ENCODE measurements at places on chromosomes 6 and 20. TPM values are rescaled to one million over a fixed set of nuclear protein-coding genes. Genes with fewer than 3 reads are reported as not detected.

DNA sequence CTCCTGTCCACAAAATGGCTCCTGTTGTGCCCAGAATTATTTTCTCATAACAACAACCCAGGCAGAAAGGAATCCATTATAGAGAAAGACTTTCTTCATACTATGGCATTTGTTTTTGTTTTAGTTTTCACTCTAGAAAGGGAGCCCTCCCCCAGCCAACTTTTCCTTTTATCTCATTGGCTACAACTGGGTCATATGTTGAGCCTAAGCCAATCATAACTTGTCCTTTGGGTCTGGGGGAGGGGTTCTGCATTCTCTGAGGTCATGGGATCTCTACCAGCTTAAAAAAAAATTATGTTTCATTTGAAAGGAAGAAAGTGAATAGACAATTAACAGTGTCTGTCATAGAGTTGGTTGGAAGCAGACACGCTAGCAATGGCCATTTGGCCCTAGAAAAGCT lies 177.6 kb downstream of the AIG1 start:
- no peaks in the 10 kb centered on the region for H3K36me3 ChIP-seq
- H3K27ac ChIP-seq = no peak overlapping the region
- no peak for DNase-seq
- no peak overlapping the region for H3K4me3 ChIP-seq
- H3K4me1 ChIP-seq = no peaks in the 10 kb centered on the region

DNA sequence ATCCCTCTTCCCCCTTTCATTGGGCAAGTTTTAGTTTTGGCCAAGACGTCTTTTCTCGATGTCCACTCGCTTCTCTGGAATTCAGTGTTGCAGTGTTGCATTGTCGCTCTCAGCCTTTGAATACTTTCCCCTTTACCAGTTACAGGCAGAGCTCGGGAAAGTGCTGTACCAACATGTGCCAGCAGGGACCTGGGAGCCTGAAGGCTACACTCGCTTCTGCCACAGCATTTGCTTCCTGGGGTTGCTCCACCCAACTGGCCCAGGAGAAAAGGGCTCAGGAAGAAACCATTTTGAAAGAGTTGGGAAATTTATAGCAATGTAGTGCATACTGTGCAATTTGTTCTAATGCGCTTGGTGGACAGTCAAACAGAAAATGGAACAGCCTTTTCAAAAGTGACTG lies 78.6 kb downstream of the LINC00237 start:
- peaks cover 58% of the 10 kb centered on the region for H3K4me1 ChIP-seq
- no peak overlapping the region for H3K27ac ChIP-seq
- no peak overlapping the region for H3K4me3 ChIP-seq
- no peaks in the 10 kb centered on the region for H3K36me3 ChIP-seq
- DNase-seq = peak; percentile 75
- no peaks in the 10 kb centered on the region for H3K27me3 ChIP-seq

- peaks cover 89% of the 10 kb centered on the region for H3K4me1 ChIP-seq
- peak; percentile 88 for DNase-seq
- H3K36me3 ChIP-seq = no peaks in the 10 kb centered on the region
- peak overlapping the region; percentile 14 for H3K27ac ChIP-seq
- H3K4me3 ChIP-seq = no peak overlapping the region
Measured at GRCh38 chr6:88972504-88973423, 9.3 kb upstream of the RNGTT start.

The POPDC3 gene
- total RNA-seq = 0.20 TPM

The CALHM4 gene
- not detected for total RNA-seq

- no peaks in the 10 kb centered on the region for H3K27me3 ChIP-seq
- H3K4me3 ChIP-seq = no peak overlapping the region
- H3K27ac ChIP-seq = no peak overlapping the region
- DNase-seq = no peak
- H3K36me3 ChIP-seq = no peaks in the 10 kb centered on the region
- H3K4me1 ChIP-seq = no peaks in the 10 kb centered on the region
Measured at GRCh38 chr6:145544514-145544913, 190.8 kb downstream of the EPM2A start.

DNA sequence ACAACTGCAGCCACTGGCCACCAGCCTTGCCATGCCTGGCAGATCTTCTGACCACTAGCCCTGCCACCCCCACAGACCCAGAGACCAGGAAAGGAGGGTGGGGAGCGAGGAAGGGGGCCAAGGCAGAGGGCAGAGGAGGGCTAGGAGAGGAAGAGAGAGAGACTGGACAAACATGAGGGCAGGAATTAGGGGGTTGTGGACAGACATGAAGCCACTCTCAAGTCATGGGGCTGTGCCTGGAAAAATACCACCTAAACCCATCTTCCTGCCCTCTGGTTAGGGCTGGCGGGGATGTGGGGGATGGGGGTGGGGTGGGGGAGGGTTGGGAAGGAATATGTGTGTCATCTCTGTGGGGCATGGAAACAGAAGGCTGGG lies 1.4 kb upstream of the SLC29A1 start:
- peaks cover 3% of the 10 kb centered on the region for H3K27me3 ChIP-seq
- no peak for DNase-seq
- H3K36me3 ChIP-seq = no peaks in the 10 kb centered on the region
- H3K4me3 ChIP-seq = no peak overlapping the region

The FAM120B gene
- 10.7 TPM for total RNA-seq

DNA sequence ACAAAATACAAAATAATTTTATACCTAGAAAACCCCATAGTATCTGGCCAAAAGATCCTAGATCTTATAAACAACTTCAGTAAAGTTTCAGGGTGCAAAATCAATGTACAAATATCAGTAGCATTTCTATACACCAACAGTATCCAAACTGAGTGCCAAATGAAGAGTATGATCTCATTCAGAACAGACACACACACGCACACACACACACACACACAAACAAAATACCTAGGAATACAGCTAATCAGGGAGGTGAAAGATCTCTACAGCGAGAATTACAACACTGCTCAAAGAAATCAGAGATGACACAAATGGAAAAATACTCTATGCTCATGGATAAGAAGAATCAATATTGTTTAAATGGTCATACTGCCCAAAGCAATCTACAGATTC lies 49.2 kb downstream of the TOMM6 start:
- H3K4me1 ChIP-seq = no peaks in the 10 kb centered on the region
- no peaks in the 10 kb centered on the region for H3K27me3 ChIP-seq
- H3K27ac ChIP-seq = no peak overlapping the region
- DNase-seq = no peak

The LY6G6D gene
- not detected for total RNA-seq

- no peak overlapping the region for H3K27ac ChIP-seq
- no peaks in the 10 kb centered on the region for H3K36me3 ChIP-seq
- DNase-seq = no peak
- H3K4me3 ChIP-seq = no peak overlapping the region
Measured at GRCh38 chr6:6417475-6417874, 97.0 kb upstream of the F13A1 start.

- H3K36me3 ChIP-seq = no peaks in the 10 kb centered on the region
- no peak overlapping the region for H3K27ac ChIP-seq
- DNase-seq = no peak
- peaks cover 12% of the 10 kb centered on the region for H3K4me1 ChIP-seq
Measured at GRCh38 chr6:44498436-44498835, 110.9 kb downstream of the CDC5L start.

The PDE10A gene
- not detected for total RNA-seq

The F13A1 gene
- not detected for total RNA-seq

GRCh38 chr20:24936526-24937407 lies 12.3 kb upstream of the CST7 start:
- no peak for DNase-seq
- no peaks in the 10 kb centered on the region for H3K36me3 ChIP-seq
- no peaks in the 10 kb centered on the region for H3K27me3 ChIP-seq

DNA sequence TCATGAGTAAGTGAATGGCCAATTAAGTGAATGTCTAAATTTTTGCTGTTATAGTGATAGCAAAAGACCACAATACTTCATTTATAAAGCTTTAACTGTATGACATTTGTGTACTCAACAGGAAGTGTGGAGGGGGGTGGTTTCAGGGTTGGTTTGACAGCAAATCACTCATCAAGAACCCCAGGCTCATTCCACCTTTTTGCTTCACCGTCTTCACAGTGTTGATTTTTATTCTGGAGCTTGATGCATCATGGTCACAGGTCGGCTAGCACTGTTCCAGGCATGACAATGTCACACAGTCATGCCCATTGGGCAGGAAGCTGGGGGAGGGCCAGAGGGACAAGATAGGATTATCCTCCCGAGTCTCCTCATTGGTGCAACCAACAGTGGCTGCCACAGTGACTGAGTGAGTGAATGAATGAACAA lies 75.0 kb downstream of the MDGA1 start:
- no peaks in the 10 kb centered on the region for H3K36me3 ChIP-seq
- H3K4me3 ChIP-seq = no peak overlapping the region
- H3K27ac ChIP-seq = no peak overlapping the region
- H3K27me3 ChIP-seq = no peaks in the 10 kb centered on the region
- no peak for DNase-seq

- H3K4me3 ChIP-seq = no peak overlapping the region
- H3K27ac ChIP-seq = no peak overlapping the region
- DNase-seq = peak; percentile 1
- H3K27me3 ChIP-seq = no peaks in the 10 kb centered on the region
- no peaks in the 10 kb centered on the region for H3K4me1 ChIP-seq
Measured at GRCh38 chr6:78436335-78436734, 431.0 kb upstream of the IRAK1BP1 start.

- no peak overlapping the region for H3K27ac ChIP-seq
- no peaks in the 10 kb centered on the region for H3K36me3 ChIP-seq
- H3K27me3 ChIP-seq = peaks cover 3% of the 10 kb centered on the region
- no peak overlapping the region for H3K4me3 ChIP-seq
- no peak for DNase-seq
Measured at GRCh38 chr20:57819291-57819690, 109.5 kb upstream of the PMEPA1 start.

The STX7 gene
- 34.7 TPM for total RNA-seq

GRCh38 chr6:106173124-106173879 lies 87.2 kb downstream of the PRDM1 start:
- H3K4me1 ChIP-seq = 0 out of 2 replicates have a peak, but pooled peaks cover 7% of the 10 kb centered on the region
- H3K27me3 ChIP-seq = no peaks in the 10 kb centered on the region
- H3K36me3 ChIP-seq = no peaks in the 10 kb centered on the region
- no peak overlapping the region for H3K27ac ChIP-seq

The BANF2 gene
- total RNA-seq = 0.35 TPM

All from HepG2 (cell line).